ENCODE measurements at places on chromosomes 7 and 10.

- DNase-seq = no peak
These were observed 342.5 kb downstream of the PTPRN2 start for GRCh38 chr7:158244873-158245723.

DNA sequence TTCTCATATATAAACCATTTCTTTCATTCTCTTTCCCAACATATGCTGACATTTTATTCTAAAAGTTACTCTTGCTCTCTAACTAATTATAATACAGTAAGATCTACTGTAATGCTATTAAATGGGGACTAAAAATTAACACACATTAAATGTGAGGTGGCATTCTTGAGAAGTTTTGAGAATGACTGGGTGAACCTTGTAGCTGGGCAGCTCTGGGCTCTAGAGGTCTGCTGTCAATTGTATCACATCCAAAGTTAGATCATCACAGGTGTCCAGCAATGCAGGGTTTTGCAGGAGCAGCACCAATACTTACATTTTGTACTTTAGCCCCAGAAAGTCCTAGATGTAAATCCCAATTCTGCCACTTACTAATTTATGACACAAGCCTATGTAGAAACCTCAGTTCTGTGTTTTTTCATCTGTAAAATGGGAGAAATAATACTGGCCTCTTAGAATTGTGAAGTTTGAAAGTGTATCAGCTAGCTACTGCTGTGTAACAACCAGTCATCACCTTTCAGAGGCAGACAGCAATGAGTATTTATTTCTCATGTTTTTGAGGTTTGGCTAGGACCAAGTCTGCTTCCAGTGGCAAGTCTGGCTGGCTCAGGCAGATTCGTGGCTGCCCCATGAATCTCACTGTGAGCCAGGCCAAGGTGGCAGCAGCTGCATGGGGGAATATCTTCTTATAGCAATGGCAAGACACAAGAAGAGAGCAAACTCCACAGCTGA, 79.6 kb upstream of the EMX2 start:
- DNase-seq = no peak

GRCh38 chr10:84668186-84668763, 339.9 kb downstream of the CCSER2 start:
- DNase-seq = no peak

GRCh38 chr7:28400838-28401360, 11.4 kb upstream of the CREB5 start:
- no peak for DNase-seq

GRCh38 chr10:5268234-5268633, 71.6 kb downstream of the AKR1C4 start:
- no peak for DNase-seq

DNA sequence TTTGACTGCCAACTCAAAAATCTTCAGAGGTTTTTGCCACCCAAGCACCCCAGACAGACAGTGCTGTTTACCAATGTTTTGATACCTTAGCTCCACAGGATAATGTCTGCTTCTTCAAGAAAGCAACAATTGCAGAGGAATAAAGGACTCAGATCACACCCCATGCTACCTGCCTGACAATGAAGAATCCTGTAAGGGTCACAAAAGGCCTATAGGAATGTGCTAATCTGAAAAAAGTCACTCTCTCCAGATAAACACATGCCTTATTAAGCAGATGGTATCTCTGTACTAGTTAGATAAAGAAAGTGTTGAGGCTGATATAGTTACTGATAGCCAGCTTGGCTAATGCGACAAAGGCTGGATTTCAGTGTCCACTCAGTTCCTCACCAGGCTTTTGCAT, 1076.7 kb upstream of the SORCS1 start:
- no peak for DNase-seq

DNA sequence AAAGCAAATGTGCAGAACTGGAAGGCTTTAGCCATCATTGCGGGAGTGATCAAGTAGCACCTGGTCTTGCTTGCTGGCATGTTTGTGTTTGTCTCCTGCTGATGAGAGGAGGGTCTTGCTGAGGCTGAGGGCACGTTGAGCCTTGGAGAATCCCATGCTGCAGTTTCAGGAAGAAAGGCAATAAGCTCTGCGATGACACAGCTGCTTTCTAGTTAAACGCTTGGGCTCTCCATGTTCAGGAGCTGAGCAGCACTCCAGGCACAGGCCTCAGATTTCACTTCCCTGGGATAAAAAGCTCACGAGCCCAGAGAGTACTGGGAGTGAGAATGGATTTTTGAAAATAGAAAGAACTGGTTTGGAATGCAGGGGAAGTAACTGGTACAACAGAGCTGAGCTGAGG, 100.8 kb downstream of the LRRC18 start:
- DNase-seq = no peak

GRCh38 chr7:100567751-100568175, 5.9 kb downstream of the SAP25 start:
- DNase-seq = no peak

GRCh38 chr7:47537716-47538675, 43.9 kb downstream of the TNS3 start:
- DNase-seq = no peak

- DNase-seq = no peak
These were observed 3.6 kb downstream of the R3HCC1L start for GRCh38 chr10:98138031-98138430.

GRCh38 chr7:80591654-80592053, 46.8 kb upstream of the CD36 start:
- DNase-seq = no peak

GRCh38 chr10:52453501-52453900, 139.4 kb downstream of the DKK1 start:
- no peak for DNase-seq

DNA sequence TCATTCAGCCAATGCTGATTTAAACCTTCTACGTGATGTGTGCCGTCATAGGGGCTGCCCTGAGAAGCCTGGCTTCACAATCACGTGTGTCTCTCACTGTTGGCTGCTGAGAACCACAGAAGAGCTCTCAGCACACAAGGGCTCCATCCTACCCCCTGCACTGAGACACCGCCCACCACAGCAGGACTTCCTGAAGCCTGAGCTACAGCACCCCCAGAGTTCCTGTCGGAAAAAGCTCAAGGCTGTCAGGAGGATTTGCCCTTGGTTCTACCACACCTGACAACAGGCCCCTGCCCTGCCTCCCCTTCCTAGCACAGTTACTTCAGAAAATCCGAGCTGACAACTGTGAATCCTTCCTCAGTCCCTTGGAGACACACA, 191.9 kb downstream of the MAD1L1 start:
- no peak for DNase-seq

DNA sequence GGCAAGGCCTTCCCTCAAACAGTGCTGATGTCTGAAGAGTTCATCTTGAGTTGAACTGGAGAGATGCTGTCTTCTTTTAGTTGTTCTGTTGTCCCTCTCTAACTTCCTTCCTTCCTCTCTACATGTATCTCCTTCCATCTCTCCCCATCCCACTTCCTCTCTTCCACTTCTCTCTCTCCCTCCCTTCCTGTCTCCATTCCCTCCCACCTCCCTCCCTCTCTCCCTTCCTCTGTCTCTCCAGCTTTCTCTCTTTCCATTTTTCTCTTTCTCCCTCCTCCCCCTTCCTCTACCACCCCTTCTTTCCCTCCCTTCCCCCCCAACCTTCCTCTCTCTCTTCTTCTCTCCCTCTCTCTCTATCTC, 40.7 kb upstream of the TNS3 start:
- no peak for DNase-seq

GRCh38 chr10:125005312-125006187, 63.6 kb downstream of the ZRANB1 start:
- DNase-seq = no peak

- no peak for DNase-seq
These were observed 132.5 kb downstream of the SLIT1 start for GRCh38 chr10:97053276-97053675.

GRCh38 chr10:117320050-117320665, 55.1 kb downstream of the PDZD8 start:
- no peak for DNase-seq

DNA sequence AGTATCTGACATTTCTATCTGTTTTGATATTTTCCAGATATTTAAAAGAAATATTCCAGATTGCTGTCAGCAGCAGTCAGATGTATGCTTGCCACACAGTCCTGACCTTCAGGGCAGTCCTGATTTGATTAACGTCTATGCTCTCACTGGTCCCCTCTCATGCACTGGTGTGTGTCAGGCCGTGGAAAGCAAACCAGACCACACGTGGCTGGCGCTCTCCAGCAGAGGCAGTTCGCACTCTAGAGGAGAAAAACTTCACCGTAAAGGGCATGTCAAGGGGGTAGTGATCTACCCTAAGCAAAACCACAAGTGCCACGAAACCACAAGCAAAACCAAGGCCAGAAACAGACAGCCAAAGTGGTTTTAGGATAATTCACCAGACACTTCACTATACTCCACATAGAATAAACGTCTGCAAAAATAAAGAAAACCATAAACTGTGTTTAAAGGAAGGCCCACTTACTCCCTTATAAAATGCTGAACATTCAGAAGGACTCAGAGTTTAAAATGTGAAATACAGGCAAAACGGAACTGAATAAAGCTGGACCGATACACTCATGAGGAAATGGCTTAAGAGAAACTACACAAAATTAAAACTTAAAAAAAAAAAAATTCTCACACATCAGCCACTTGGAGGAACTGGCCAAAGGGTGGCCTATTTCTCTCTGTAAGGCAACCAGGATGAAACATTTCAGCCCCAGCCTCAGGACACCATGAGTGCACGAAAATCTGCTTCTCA, 26.4 kb downstream of the PARP12 start:
- DNase-seq = no peak

GRCh38 chr7:55964261-55965099, at the start of gene NIPSNAP2:
TSS of gene NIPSNAP2 (plus strand) at chr7:55964585. CDS start at chr7:55964610, 25 bp downstream.
- no peak for DNase-seq

- no peak for DNase-seq
These were observed 6.1 kb downstream of the ZNF853 start for GRCh38 chr7:6621195-6622133.

DNA sequence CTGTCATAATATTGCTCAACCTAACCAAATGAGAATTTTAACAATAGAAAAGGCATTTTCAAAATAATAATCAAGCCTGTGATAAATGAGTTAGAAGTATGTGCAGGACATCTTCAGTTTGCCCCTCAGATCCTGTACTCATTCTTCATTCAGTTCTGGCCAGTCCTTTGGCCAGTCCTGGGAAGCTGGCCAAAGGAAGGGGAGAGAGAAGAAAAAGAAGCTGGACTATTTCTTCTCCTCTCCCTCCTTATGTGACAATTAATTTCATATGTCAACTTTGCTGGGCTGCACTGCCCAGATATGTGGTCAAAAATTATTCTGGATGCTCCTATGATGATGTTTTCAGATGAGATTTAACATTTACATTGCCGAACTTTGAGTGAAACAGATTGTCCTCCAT, 31.6 kb upstream of the ITGB8 start:
- no peak for DNase-seq

- DNase-seq = no peak
These were observed 57.4 kb upstream of the SVIL start for GRCh38 chr10:29692121-29692539.

DNA sequence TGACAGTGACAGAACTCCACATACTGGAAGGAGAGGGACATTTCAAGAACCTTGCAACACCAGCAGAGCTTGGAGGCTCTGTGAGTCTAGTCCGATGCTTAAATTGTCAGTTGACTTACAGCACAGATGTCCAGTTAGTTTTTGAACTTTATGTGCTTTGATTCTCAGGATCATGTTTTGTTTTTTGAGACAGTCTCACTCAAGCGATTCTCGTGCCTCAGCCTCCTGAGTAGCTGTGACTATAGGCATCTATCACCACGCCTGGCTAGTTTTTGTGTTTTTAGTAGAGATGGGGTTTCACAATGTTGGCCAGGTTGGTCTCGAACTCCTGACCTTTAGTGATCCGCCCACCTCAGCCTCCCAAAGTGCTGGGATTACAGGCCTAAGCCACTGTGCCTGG, 31.8 kb upstream of the STEAP4 start:
- no peak for DNase-seq

DNA sequence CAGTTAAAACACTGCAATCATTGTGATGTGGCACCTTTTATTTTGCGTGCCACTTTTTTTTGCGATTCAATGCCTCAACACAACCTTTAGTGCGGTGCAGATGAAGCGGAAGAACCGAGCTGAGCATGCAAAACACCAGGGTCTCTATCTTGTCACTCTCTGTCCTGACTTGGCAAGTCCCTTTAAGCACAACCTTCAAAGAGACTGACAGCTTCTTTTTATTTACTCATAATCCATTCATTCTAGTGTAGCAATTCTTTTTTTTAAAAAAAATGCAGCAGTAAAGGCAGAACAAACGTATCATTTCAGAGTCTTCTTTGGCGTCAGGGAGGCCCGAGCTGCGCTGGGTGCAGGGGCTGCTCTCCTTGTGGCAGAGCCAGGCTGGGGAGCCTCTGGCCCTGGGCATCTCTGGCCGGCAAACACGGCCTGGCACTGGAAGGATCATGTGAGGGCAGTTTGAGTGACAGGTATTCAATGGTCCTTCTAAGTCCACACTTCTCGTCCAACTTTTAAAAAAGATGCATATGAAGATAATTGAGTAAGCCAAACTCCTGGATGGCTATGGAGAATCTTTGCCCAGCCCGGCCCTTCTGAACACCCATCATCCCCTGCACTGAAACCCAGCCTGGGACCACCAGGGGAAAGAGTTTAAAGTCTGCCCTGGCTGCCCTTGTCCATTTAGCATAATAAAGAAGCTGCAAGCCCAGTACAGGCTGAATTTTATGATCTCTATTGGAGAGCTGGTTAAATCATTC, 3.9 kb downstream of the PTF1A start:
- no peak for DNase-seq

DNA sequence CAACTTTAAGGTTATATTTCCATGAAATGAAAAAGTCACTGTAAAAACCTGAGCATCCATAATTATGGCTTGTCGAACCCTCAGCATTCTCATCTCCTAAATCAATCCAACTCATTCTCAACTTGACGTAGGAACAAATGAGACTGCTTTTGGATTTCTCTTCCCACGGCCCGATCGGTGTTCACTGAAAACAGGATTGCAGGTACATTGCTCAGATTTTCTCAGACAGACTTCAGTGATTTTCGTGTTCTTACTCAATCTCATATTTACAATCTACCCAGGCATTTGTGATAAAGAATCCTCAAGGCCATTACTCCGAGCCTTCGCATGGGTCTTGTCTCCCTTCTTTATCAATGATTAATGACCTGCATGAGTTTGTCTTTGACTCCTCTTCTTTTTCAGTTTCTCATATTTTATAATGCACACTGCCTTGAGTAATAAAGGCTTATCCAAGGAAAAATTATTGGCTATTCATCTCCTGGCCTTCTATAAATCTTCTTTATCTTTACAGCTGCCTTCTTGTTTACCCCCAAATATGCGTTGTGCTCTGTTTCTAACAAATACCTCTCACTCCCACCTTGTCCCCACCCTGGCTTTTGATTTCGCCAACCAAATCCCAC, 90.4 kb upstream of the MYO3A start:
- no peak for DNase-seq

- no peak for DNase-seq
These were observed 217.2 kb upstream of the MKLN1 start for GRCh38 chr7:131110297-131111080.

- DNase-seq = peak; percentile 3
These were observed 39.2 kb upstream of the NANOS1 start for GRCh38 chr10:118990326-118990725.

GRCh38 chr7:31892099-31892829, 177.9 kb downstream of the PDE1C start:
- no peak for DNase-seq

- no peak for DNase-seq
These were observed 64.2 kb downstream of the TAX1BP1 start for GRCh38 chr7:27804139-27804538.

- no peak for DNase-seq
These were observed 43.7 kb downstream of the ZNF273 start for GRCh38 chr7:64946772-64947171.

GRCh38 chr10:61471491-61471890, 18.3 kb upstream of the TMEM26 start:
- no peak for DNase-seq
